SK-N-DZ (cell line): ENCODE measurements at places on chromosomes 4 and X.
A peak's percentile ranks its signal among the peaks of the same experiment; 100 is the strongest.

GRCh38 chr4:110411574-110412011 lies 64.4 kb upstream of the ENPEP start:
- no peak for DNase-seq

- DNase-seq, result no peak
Measured at GRCh38 chr4:7842384-7843279, 97.0 kb downstream of the AFAP1 start.

- no peak for DNase-seq
Measured at GRCh38 chr4:33134366-33134765, 2414.2 kb downstream of the PCDH7 start.

DNA sequence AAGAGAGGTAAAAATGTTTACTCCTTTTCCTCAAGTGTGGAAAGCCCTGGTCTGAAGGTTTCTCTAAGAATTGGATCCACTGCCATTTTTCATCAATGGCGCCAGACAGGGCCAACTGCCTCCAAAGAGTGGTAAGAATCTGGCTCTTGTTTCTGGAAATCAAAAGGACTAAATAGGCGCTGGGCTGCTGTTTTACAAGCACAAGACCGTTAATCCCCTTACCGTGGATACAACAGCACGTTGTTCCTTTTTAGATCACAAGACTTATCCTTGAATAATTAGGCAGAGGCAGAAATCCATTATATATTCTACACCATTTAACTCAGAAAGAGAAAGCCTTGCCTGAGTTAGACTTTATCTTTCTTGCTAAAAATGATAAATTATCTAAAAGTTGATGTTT lies 10.6 kb downstream of the CLTRN start:
- no peak for DNase-seq

DNA sequence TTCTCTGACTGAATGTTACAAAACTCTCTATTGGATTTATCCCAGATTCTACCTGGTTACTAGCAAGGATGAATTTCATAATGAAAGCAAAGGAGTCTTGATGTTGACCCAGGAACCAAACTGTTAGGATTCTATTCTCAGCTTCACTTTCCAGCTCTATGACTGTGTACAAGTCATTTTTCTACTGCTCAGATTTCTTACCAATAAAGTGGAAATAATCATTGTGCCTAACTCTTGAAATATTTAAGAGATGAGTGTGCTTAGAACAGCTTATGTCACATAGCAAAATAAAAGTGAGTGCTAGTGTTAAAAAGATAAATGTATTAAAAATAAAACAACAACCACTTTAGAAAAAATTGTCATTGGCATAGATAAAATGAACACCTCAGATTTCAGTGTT lies 45.6 kb downstream of the EPHA5 start:
- no peak for DNase-seq

DNA sequence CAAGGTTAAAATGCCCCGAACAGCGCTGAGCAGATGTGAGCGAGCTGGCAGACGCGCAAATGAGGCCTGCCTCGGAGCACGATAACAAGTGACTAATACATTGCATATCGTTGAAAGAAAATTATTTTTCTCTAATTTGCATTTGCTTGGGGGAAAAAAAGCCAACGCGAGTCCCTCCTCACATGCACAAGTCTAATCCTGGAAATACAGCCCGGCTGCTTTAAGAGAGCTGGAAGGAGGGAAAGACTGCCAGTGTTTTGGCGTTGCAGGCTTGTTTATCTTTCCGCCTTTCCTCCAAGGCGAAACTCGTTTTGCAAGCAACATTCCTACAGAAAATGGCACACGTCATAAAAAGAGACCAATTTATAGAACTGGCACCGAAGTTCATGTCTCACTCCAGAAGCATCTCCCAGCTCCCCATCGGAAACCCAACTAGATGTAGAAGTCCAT lies 12.6 kb downstream of the BCOR start:
- DNase-seq, result no peak

DNA sequence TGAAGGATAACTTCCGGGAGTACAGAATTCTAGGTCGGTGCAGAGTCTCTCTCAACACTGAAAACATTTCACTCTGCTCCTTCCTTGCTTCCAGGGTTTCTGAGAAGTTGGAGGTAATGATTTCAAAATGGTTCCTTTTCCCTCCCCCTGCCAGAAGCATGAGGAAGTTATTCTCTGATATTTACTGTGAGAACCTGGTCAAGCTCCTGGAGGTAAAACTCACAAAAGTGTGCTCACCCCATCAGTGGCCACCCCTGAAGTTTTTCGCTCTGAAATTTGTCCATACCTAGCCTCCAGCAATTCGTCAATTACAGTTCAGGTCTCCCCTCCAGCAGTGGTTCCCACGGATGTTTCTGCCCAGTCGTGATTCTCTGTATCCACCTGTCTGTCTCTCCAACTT lies 16.2 kb upstream of the MECP2 start:
- no peak for DNase-seq

GRCh38 chrX:153582896-153583295 lies 16.0 kb downstream of the CCNQ start:
- DNase-seq, result peak; percentile 75

- no peak for DNase-seq
Measured at GRCh38 chr4:70008771-70009170, 13.0 kb downstream of the STATH start.

DNA sequence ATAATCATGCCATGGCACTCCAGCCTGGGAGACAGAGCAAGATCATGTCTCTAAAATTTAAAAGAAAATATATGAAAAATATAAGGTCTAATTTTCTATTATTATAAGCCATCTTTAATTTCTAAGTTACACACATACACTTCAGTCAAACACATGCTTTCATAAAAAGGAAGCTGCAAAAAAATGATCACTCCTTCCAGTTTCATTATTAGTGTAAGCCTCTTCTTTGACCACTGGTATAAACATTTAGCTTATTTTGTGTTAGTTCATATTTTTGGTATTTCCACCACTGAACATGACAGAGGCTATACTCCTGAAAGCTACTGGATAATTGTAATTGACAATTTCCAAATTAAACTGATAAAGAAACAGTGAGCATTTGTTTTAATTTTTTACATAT lies 163.3 kb upstream of the USP38 start:
- DNase-seq, result no peak

DNA sequence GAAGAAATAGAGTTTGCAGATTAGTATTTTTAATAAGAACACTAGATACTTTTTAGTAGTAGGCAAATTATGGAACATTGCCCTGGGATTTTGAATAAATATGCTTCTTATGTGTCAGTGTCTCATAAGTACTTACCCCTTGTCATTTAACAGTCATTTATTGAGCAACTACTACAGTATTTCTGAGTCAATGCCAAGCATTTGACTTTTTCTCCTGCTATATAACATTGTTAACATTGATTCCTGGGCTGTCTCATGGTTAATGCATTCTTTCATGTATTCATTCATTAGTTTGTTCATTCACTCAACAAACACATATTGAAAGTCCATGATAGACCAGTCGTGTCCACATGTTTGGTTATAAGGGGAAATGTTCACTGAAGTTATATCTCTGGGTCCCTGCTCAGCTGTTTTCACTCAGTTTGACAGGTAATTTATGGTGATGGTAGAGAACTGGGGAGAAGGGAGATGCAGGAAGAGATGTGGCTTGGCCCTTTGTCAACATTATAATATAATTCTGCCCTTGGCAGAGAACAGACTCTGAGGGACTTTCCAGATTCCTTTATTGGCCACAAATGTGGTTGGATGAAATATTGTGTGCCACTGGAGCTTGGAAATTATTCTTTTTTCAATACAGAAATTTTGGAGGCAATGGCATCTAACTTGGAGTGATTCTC lies 49.8 kb downstream of the OSTC start:
- no peak for DNase-seq

- no peak for DNase-seq
Measured at GRCh38 chrX:119374736-119375135, 24.4 kb upstream of the SLC25A43 start.

DNA sequence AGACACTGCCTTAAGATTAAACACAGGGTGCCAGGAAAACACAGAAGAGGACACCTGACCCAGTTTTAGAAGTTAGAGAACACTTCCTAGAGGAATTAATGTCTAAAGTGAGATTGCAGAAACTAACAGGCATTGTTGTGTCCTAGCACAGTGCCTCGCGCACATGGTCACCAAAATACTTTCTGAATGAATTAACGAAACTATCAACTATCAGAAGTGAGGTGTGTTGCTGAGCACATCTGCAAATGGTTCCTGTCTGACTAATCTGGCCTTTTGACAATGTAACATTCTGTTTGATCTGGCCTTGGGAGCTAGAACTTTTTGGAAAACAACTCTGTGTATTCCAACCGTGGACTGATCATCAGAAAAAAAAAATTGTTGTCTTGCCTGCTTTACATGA lies 556.8 kb upstream of the LCORL start:
- DNase-seq, result no peak

GRCh38 chr4:147704846-147705245 lies 20.9 kb upstream of the PRMT9 start:
- no peak for DNase-seq

GRCh38 chrX:110402850-110403221 lies 44.2 kb downstream of the RTL9 start:
- no peak for DNase-seq

DNA sequence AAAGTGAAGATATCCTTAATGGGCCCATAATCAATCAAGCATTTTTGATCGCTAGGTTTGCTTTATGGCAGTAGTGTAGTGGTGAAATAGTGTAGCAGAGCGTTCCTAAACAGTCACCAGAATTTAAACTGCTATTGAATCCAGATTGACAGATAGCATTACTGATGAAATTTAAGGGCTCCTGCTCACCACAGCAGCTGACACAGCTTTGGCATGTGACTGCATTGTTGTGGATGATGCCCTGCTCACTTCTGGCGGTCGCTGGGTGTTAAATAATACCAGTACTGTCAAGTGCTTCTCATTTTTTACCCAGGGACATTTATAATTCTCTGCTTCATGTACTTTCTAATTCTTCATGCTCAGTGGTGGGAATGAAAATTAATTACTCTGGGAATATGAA lies 102.0 kb upstream of the ARHGAP24 start:
- DNase-seq, result no peak

GRCh38 chrX:24799565-24799964 lies 105.8 kb downstream of the POLA1 start:
- no peak for DNase-seq

GRCh38 chr4:48699475-48699874 lies 80.6 kb downstream of the FRYL start:
- DNase-seq, result no peak

GRCh38 chr4:100076753-100077152 lies 113.5 kb downstream of the DDIT4L start:
- DNase-seq, result no peak

DNA sequence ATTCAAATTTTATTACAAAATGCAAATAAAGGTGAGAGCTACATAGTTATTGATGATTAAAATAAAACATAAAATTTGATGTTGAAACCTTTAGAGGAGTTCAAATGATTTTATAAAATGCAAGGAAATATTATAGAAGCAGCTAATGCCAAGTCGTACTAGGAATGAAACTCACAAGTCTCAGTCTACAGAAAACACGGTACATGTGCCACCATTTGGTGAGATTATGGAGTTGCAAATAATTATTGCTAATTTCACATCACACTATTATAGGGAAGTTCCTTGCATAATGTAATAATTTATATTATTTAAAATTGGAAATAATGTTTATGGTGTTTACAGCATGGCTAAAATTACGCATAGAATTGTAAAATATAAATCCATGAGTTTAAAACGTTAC lies 1601.7 kb upstream of the TENM3 start:
- DNase-seq, result no peak

DNA sequence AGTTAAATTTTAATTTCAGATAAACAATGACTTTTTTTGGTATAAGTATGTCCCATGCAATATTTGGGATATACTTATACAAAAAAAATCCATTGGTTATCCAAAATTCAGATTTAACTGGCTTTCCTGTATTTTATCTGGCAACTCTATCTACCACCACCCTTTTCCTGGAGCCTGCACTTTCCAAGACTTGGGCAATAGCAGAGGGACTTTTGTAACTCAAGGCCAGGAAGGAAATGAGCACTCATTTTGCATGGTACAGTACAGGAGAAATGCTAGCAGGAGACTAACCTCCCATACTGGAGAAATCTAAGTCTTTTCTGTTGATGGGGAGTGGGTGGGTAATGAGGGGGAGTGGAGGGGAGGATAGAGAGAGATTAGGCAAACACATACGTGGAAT lies 37.7 kb upstream of the PLAC1 start:
- DNase-seq, result no peak

- no peak for DNase-seq
Measured at GRCh38 chrX:29470030-29470429, 745.3 kb upstream of the MAGEB2 start.

DNA sequence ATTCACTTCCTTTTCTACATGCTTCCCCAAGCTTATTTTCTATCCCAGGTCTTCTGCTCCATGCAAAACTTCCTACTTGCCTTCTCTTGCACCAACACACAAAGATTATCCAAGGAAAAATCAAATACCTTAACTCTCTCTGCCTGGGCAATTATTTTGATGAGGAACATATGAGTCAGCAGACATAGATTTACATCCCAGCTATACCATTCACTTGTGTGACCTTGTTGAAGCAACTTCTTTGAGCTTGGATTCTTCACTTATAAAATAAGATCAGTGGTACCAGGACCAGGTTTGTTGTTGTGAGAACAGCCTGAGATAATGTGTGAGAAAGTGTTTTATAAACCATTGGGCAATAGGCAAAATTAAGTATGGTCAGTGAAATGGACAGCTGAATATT lies 39.1 kb upstream of the TMEM192 start:
- no peak for DNase-seq

DNA sequence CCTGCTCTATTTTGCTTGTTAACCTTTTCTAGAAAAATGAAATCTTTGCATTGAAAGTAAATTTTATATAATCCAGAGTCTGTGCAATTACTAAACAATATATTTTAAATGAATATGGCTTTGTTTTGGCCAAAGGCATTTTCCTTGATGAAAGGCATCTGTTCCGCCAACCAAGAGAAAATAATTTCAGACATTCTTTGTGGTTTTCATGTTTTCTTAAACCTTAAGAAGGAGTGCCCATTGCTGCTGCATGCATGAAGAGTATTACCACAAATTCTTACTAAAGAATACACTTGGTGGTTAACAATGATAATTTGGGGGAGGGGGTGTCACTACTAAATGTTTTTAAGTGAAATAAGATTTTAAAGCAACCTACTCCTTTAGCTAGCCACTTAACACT lies 2.7 kb upstream of the PDGFC start:
- DNase-seq, result no peak

DNA sequence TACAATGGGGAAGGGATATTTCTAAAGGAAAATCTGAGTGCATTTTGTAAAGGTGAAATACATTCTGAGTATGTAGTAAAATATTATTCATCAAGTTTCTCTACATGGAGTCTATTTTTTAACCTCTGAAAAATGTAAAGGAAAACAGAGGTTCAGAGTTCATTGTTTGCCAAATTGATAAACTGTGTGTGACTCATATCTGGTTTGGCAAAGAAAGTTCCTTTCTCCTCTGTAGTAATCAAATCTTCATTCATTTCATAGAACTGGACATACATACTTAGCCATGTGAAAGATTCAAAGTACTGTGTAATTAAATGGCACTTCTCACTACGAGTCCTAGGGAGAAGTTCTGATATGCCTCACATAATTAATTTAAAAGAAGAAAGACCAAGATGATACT lies 61.6 kb downstream of the HPGD start:
- DNase-seq, result no peak
